ENCODE measurements at places on chromosomes 5 and 9.

GRCh38 chr9:20320921-20321320, 301.4 kb downstream of the MLLT3 start:
- DNase-seq = no peak

DNA sequence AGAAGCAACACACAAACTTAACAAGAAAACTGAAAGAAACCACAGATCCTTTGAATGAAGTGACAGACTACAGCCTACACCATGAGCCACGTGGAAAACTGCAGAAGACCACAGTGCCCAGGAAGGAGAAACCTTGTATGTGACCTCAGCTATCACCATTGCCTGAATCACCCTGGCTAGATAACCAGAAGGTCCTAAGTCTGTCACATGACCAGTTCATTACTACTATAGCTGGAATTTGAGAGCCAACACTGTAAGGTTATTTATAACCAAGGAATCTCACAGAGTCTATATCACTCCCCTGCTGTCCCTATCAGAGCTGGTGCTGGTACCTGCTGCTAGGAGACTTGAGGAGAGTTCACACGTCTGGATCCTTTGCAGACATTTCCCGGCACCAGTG, 90.3 kb upstream of the FBXL17 start:
- DNase-seq = no peak

DNA sequence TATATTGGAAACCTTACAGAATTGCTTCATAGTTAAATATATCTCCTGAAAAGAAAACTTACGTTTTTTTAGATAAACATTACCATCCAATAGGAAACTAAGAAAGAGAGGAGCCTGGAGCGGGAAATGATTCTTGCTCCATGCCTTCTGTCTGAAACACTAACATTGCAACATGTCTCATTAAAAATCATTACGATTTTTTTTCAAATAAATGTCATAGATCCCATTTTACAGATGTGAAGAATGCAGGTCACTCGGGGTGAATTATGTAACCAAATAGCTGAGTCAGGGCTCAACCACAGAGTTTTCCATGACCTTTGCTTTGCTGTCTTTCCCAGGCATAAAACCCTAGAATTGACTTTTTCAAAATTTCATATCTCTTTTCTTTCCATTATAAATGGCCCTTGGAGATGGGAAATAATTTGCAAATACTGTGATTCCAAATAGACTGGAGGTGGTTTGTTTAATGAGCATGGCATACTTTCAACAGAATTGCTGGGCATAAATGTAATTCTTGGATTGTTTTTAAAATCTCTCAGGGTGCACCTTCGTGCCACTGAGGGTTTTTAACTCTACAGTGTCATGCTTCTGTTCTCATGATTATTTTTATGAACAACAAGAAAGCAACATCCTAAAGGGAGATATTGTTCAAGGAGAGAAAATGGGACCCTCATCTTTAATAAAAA, 302.8 kb downstream of the EBF1 start:
- no peak for DNase-seq

- no peak for DNase-seq
Observed at GRCh38 chr5:124459984-124460383, 286.5 kb downstream of the ZNF608 start.

DNA sequence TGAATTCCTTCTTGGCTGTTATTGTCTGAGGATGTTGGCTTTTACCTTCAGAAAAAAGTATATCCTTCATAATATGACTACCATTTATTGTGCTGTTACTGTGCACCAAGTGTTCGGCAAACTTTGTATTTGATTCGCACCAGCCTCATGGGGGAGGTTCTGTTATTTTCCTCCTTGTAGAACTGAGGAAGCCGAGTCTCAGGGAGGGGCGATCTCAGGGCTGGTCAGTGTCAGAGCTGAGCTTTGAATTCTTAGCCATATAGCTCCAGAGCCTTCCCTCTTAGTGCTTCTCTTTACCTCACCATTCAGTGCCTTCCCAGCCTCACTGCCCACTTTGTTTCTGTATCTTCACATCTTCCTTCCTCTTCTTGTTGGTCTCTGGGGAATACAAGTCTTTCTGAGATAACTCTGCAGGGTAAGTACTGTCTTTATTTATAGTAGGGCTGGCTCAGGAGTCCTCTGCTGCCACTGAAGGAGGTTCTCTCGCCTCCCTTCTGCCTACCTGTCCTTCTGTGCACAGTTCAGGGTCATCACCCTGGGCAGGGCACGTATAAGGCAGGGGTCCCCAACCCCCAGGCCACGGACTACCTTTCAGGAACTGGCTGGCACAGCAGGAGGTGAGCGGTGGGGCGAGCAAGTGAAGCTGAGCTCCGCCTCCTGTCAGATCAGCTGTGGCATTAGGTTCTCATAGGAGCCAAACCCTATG, 48.4 kb downstream of the GALNT10 start:
- no peak for DNase-seq

GRCh38 chr5:139271201-139272027, 22.1 kb upstream of the MATR3 start:
- no peak for DNase-seq

- no peak for DNase-seq
Observed at GRCh38 chr5:176853151-176853778, 42.9 kb downstream of the UNC5A start.

DNA sequence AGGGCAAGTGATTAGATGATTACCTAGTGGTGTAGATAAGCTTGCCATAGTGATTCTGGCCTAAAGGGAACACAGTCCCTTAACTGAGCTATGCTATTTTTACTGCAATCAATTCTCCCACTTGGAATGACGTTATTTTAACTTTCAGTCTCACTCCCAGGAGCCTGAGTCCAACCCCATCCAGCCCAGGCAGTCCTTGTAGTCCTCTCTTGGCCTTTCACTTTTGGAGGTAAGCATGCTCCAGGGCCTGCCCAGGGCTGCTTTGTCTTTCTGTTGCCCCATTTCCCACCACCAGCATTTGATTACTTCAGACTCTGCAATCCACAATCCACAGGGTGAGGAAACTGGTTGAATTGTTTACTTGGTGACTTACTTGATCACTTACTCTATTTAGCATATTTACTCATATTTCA, 233.0 kb downstream of the CD180 start:
- DNase-seq = no peak

DNA sequence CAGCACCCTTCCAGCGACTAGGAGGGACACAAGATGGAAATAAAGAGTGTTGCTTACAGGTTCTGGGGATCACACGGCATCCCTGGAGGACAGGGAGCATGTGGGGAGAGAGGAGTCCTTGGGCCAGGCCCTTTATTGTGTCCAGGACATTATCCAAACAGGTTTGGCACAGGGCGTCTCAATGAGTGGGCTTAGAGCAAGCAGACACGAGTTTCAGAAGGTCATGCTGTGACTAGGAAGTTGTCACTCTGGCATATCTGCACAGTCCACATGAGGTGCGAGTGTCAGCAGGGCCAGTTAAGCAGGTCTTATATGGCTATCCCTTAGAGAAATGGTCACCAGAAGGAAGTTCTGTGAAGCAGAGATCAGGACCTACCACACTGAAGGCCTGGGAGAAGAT, 174.5 kb upstream of the OTULINL start:
- no peak for DNase-seq

GRCh38 chr9:125238915-125239446, 2.2 kb downstream of the HSPA5 start:
- DNase-seq = no peak

GRCh38 chr5:76210946-76211345, 127.8 kb downstream of the SV2C start:
- DNase-seq = no peak

DNA sequence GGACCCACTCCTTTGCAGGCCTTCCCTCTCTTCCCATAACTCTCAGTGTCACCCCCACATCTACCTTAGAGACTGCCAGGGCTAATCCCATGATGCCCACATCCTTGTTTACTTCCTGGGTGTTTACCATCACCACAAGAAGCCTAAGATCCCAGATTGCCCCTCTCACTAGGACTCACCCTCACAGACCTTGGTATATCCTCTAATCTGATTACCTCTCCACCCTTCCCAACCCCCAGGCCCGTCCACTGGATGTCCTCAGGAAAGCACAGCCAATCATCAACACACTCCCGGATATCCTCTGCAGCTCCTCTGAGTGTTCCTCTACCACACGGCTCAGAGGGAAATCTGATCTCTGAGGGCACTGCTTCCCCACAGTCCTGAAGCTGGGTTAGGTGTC, 91.0 kb downstream of the FOXD1 start:
- no peak for DNase-seq

DNA sequence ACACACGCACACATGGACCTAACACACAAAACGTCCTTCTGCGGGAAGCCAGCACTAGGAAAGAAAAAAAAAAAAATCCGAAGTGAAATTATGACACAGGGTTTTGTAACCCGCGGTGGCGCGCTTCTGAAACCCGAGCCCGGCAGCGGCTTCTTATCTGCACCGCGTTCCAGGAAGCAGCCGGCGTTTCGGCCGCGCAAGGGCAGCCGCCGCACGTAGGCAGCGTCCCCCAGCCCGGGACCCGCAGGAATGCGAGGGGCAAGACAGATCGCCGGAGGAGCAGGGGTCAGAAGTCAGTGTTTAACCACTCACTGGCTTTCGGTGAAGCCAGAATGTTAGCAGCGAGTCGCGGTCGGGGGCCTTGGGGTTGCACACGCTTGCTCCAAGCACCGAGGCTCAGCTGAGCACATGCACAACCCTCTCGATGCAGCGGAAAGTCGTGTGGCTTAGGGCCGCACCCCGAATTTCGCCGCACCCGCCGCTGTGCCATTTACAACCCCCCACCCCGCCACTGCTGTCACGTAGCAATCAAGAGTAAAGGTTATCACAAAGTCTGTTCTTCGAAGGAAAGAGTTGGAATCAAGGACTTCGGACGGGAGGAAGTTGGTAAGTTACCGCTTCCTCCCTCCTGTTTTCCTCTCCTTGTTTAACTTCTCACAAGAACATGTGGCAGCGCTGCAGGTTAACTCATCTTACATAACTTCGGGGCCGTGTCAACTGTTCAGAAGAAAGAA, 167.9 kb downstream of the AUH start:
- peak; percentile 77 for DNase-seq

DNA sequence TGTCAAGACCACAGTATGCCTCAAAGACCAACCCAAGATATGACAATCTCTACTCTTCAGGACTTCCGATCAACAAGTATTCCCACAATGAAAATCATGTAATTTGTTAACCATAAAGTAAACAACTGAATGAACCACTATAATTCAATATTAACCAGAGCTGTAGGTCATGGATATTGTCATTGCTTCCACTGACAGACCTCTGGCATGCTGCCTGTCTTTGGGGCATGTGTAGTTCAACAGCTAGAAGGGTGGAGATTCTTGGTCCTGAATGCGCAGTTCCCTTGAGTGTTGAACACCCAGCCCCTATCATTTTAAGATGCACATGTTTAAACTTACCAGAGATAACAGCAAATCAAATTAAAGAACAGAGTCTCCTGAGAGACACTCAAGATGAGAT, 283.0 kb downstream of the CEMIP2 start:
- DNase-seq = no peak

DNA sequence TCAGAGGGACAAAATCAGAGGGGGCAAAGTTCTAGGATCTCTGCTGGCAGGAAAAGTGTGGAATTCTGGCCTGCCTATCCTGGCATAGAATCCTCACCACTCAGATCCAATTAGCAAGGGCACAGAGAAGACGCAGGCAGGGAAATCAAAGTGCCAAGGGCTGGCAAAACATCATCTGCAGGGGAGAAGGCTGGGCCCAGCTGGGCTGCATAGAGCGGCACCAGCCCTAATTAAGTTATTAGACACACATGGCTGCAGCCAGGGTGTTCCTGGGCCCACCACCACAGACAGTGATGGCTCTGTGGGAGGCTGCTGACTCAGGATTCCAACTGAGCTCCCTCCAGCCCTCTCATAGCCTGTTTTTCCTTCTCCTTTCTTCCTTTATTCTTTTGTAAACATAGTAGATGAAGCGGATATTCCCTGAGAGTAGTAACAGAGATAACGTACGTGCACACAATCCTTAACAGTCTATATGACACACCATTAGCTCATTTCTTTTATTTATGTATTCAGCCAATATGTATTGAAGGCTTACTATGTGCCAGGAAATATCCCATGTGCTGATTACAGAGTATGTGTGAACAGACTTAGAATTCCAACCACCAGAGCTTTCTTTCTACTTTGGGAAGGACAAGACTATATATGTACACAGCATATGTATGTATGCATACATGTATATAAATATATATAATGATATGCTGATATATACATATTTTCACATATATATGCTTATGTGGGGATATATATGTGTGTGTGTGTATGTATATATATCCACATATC, 236.1 kb downstream of the ASTN2 start:
- no peak for DNase-seq

DNA sequence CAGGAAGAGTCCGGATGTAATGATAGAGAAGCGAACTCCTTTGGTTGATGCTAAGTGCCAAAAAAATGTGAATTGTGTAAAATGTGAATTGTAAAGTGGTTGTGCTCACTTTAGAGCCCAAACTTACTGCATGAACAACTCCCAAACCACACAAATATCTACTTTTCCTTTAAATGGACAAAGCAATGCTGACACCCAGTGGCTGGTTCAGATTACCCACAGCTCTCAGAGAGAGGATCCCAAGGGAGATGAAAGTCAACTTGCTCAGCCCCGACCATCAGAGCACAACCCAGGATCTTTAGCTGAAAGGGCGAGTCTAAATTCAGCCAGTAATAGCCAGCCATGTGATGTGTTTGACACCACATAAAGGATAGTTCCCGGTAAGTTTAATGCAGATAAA, 133.7 kb downstream of the NMUR2 start:
- no peak for DNase-seq

DNA sequence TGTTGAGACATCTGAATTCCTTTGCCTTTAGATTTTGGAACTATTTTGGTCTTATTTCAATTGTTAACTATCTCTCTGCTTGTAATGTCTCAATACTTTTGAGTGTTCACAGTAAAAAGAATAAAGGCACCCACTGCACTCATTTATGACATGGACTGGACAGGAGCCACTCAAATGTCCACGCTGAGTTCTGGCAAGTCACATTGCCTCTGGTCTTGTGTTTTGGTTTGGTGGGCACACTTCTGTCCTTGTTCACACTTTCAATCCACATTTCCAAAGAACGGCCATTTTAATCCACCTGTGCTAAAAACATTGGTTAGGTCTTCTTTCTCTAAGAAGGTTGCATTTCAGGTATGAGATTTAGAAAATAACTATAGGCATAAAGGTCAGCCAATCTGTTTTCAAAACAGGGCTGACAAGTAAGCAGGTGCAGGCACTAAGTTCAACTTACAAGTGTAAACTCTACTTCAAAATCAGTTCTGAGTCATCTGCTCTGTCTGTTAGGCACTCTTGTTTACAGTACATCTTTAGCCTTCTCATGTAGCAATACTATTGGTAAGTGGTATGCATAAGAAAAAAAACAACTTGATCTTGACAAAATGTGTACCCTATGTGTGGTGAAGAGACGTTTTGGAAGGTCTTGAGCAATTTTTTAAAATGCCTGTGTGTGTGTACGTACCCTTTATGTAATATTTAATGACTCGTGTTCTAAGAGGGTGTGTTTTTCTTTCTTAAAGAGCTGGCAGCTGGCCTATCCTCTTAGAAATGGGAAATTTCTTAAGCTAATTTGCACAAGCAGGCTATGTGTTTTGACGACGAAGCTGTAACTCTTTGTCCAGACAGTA, 31.5 kb upstream of the ZFAND5 start:
- DNase-seq = no peak

- peak; percentile 7 for DNase-seq
Observed at GRCh38 chr5:137778772-137779564, 24.8 kb upstream of the HNRNPA0 start.

Data from activated naive CD4-positive, alpha-beta T cell treated with anti-CD3 and anti-CD28 coated beads, Interleukin-2, amount 50 U/mL, for 72 hours (primary cell).